ENCODE measurements at places on chromosomes 4 and X.
A peak's percentile ranks its signal among the peaks of the same experiment; 100 is the strongest.

GRCh38 chr4:17448689-17449088 is 63.2 kb downstream of the QDPR start:
- no peak for DNase-seq

DNA sequence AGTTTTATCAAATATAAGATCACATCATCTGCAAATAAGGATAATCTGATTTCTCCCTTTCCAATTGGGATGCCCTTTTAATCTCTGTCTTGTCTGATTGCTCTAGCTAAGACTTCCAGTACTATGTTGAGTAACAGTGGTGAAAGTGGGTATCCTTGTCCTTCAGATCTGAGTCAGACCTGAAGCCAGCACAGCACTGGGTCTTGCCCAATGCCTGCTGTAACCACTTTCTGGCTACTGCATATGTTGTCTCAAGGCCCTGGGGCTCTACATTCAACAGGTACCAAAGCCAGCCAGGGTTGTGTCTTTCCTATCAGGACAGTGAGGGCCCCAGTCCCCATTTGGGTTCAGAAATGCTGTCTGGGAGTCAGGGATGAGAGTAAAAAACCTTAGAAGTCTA is 90.3 kb downstream of the CYSLTR1 start:
- DNase-seq: no peak

DNA sequence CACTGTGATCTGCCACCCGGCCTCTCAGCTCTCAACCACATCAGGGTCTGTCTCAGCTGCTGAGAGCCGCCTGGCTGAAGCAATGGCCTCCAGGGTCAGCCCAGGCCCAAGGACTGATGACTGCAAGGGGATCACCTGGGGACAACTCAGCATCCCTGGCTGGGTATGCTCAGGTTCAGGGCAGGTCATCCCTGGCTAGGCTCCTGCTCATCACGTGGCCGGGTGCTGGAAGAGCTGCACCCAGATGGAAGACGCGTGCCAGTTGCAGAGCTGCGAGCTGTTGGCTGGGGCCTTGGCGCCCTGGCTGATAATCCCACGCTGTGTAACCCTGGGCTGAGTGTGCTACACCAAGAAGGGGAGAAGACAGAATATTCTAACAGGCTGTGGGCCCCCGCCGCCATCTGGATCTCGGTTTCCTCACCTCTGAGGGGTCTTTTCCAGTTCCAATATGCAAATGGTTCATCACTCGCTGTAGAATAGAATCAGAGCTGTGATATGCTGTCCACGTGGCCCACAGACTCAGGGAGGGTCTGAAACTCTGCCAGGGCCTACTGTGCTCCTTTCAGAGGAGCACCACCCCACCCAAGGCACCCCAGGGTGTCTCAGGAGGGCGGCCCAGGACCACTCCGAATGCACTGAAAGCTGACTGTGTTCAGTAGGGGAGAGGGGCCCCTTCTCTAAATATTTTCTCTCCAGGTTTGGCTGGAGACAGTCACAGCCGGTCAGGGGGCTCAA is 338.8 kb downstream of the BCOR start:
- no peak for DNase-seq

GRCh38 chr4:26000274-26000950 is 86.4 kb downstream of the SMIM20 start:
- no peak for DNase-seq

- DNase-seq: no peak
These were observed 188.8 kb upstream of the TECRL start for GRCh38 chr4:64598066-64598465.

GRCh38 chr4:100569196-100569595 is 51.4 kb upstream of the EMCN start:
- no peak for DNase-seq

GRCh38 chr4:56148428-56148827 is 199.7 kb downstream of the CEP135 start:
- no peak for DNase-seq

DNA sequence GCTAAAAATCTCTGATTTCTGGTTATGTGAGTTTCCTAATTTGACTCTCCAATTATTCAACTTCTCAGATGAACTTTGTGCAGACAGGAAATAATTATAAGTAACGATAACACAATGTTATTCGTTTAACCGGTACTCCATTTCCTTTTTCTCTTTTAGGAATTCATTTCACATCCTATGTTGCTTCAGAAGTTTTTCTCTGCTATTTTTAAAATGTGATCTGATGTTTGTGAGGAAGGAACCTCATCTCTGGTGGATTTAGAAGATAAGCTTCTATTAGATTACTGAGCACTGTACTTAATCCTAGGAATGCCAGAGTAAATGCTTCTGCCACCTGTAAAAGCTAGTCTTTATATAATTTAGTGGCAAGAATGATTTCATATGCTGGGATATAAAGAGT is 116.0 kb upstream of the ETNPPL start:
- no peak for DNase-seq

DNA sequence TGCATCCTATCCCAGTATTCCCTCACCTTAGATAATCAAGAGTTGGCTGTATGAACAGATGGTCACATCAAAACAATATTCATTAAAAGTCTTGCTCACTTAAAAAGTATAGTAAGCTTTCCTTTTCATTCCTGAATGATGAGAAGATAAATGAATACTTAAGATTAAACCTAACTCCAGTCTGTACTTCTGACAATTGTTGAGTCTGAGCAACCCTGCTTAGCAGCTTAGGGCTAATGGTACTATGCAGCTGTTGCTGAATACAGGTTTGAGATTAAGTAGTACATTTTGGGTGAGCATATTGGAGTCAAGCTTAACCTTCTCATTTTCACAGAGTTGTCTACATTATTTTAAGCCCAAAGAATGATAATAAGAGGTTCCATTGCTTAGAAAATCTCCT is 121.7 kb upstream of the ETNPPL start:
- DNase-seq: no peak

DNA sequence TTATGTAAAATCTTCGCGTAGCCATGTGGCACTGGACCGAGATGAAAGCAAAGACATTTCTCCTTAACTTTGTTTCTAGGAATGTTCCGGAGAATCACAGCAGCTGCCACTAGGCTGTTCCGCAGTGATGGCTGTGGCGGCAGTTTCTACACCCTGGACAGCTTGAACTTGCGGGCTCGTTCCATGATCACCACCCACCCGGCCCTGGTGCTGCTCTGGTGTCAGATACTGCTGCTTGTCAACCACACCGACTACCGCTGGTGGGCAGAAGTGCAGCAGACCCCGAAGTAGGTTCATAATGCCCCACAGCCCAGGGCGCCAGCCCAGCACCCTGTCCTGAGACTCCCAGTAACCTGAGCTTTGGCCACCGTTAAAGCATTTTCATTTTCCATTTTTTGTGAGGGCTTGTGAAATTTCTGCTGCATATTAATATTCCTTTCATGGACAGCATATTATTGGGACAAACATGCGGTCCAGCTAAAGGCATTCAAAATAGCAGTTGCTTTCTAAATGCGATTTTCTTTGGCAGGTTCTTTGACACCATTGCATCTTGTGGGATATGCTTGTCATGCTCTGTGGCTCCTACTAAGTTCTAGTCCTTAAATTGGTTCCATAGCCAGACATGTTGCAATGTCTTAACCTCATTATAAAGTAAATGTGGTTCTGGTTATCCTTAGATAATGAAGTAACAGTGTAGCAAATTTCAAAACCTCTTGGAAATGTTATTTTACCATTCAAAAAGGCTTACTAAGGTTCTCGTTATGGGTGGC is 49.1 kb upstream of the MSANTD1 start:
- DNase-seq: peak; percentile 76

DNA sequence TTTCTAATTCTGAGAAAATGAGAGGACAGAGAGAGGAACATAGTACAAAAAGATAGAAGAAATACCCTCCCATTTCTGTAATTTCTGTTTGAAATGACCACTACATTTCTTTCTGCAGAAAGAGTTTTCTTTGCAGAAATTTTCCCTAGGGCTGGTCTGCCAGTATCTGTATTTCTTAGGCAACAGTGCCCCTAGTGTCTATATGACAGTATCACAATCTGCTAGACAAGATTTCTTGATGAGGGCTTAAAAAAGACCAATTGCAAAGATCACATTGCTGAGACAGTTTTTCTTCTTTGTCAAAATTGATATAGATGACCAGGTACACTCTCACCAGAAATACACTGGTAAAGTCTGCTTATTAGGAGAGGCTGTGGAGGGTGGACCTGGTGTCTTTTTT is 81.0 kb upstream of the ZDHHC15 start:
- DNase-seq: no peak

GRCh38 chr4:15245006-15245530 is 182.8 kb upstream of the C1QTNF7 start:
- DNase-seq: no peak

DNA sequence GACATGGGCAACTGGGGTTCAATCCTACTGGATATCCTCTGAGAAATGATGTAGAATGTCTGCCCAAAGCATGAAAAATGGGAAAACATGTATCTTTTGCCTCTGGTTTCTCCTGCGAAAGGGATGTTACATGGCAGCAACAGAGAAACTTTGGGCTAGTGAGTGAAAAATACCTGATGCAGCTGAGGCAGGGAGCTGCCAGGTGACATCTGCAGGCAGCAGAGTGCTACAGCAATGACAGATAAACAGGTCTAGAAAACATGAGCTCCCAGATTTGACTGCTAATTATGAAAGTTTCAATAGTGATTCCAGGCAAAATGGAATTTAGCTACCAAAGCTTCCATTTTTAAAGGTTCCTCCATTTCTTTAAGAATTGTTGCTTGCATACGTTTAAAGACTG is 4.8 kb upstream of the CXCL1 start:
- no peak for DNase-seq

DNA sequence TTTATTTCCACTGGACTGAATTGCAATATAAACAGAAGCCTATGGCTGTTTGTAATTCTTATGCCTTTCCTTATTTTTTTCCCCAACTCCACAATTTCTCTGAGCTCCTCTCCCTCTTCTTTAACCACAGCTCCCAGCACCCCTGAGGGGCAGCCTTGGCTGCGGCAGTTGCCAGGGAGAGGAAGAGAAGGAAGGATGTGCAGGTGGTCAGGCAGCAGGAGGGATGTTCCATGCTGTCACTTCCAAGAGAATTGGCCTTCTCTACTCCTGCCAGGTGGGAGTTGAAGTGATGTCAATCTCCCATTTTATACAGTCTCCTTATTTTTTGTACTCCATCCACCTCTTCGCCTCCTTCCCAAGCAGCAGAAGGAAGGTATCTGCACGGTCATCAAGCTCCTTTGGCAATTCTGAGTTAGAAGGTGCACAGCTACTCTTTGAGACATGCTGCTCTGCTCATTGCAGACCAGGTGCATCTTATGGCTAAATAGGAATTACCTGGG is 343.3 kb upstream of the RPS6KA3 start:
- DNase-seq: no peak

- DNase-seq: no peak
These were observed 30.3 kb downstream of the CCKAR start for GRCh38 chr4:26459756-26460530.

GRCh38 chrX:78104447-78105176 is 564 bp downstream of the PGK1 start:
- peak; percentile 77 for DNase-seq

DNA sequence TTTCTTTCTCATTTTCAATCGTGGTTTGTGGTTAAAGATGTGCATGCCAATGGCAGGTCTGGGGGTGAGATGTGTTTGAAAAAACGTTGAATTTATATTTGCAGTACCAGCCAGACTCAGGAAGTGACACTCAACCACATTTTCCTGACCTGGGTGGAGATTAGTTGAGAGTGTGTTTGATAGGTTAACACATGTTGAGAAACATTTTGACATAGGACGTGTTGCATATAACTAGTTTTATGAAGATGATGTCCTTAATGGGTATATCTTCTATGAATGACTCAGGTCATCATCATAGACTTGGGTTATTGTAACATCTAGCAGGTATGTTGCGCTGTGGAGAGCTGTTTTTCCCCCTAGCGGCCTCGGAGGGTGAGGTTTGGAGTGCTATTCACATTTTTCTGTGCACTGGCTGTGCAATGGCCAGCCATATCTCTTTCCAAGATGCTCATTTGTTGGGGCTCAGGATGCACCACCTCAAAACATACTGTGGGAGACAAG is 21.7 kb upstream of the CD38 start:
- no peak for DNase-seq

DNA sequence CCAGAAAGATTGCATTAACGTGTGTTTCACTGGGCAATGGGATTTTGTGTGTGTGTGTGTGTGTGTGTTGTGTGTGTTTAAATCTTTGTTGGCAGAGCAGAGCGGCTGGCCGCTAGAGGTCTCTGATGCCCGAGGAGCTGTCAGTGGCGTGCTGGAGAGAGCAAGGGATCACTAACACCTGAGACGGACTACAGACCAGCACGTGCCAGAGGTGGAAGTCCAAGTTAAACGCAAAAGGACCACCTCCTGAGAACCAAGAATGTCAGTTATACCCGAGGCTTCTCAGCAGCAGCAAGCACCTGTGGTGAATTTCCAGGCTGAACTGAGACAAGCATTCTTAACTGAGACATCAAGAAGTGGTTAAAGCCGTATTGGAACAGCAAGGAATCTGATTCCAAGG is 9.0 kb upstream of the SLC25A14 start:
- DNase-seq: peak; percentile 50

- DNase-seq: no peak
These were observed 77.3 kb upstream of the NOCT start for GRCh38 chr4:138938366-138938690.

Measured in aorta (tissue), 5 donors.